ENCODE measurements at places on chromosomes 7 and 10.
A peak's percentile ranks its signal among the peaks of the same experiment; 100 is the strongest.

DNA sequence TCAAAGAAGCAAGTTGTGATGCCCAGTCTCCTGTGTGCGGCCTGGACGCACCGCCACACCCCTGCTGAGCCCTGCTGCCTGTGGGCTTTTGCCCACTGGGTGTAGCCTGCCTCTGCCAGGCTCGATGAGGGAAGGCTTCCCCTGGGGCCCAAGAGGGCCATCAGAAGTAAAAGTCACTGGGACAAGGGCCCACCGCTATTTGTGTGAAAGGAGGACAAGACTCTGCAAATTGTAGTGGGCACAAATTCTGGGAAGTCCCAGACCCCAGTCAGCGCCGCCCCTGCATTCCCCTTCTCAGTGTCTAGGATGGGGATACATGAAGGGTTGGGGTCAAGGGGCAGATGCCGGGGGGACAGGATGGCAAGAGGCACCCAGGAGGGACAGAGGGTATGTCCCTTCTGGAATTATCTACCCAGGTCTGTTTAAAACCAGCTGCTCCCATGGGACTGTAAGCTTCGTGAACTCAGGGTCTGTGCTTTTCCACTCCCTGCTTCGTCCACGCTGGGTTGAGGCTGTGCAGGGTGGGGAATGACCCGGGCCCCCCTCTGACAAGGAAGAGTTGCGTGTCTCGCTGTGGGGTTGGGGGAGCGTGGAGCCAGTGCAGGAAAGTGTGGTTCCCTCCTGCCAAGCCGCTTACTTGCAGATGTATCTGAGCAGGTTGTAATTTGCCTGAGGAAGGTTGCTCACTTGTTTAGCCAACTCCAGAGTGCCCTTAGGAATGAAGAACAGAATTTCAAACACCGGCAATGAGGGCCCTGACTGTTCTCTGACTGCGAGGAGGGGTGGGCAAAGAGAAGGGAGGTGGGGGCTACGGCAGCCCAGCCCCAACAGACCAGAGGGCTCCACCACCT lies 147.2 kb downstream of the MAPK8 start:
- no peaks in the 10 kb centered on the region for H3K27me3 ChIP-seq
- no peak overlapping the region for H3K4me3 ChIP-seq
- peaks cover 2% of the 10 kb centered on the region for H3K4me1 ChIP-seq
- no peaks in the 10 kb centered on the region for H3K36me3 ChIP-seq
- DNase-seq, result no peak
- no peak overlapping the region for H3K27ac ChIP-seq

GRCh38 chr10:33134011-33134751 lies 176.2 kb upstream of the ITGB1 start:
- no peaks in the 10 kb centered on the region for H3K27me3 ChIP-seq
- peak overlapping the region; percentile 48 for H3K4me3 ChIP-seq
- peaks cover 59% of the 10 kb centered on the region for H3K4me1 ChIP-seq
- peak overlapping the region; percentile 94 for H3K27ac ChIP-seq
- no peaks in the 10 kb centered on the region for H3K36me3 ChIP-seq

DNA sequence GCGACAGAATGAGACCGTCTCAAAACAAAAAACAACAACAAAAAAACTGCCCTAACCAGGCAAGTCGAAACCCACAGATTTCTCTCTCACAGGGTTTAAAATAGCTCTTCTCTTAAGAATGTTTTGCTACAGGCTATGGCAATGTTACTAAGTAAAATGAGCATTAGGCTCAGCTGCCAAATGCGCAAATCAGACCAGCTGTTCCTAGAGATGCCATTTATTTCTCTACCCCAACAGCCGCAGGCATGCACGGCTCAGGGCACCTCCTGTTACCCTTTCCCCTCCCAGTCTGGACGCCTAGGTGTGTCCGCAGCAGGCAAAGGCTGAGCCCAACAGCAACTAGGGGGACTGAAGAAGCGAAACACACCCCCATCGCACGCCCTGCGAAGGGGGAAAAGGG lies 168.3 kb upstream of the MBL2 start:
- no peak overlapping the region for H3K27ac ChIP-seq
- no peak for DNase-seq
- peaks cover 6% of the 10 kb centered on the region for H3K36me3 ChIP-seq
- H3K27me3 ChIP-seq, result no peaks in the 10 kb centered on the region
- H3K4me1 ChIP-seq, result no peaks in the 10 kb centered on the region

- H3K27ac ChIP-seq, result peak overlapping the region; percentile 79
- peak; percentile 72 for DNase-seq
- peaks cover 58% of the 10 kb centered on the region for H3K36me3 ChIP-seq
Observed at GRCh38 chr7:98294798-98295382, 13.4 kb downstream of the BRI3 start.

- no peak overlapping the region for H3K4me3 ChIP-seq
- no peak for DNase-seq
- no peaks in the 10 kb centered on the region for H3K27me3 ChIP-seq
- no peak overlapping the region for H3K27ac ChIP-seq
- peaks cover 8% of the 10 kb centered on the region for H3K36me3 ChIP-seq
Observed at GRCh38 chr7:55535617-55536016, 36.7 kb downstream of the VOPP1 start.

- H3K27me3 ChIP-seq, result no peaks in the 10 kb centered on the region
- no peak overlapping the region for H3K4me3 ChIP-seq
- DNase-seq, result no peak
- H3K4me1 ChIP-seq, result peaks cover 3% of the 10 kb centered on the region
- H3K36me3 ChIP-seq, result peaks cover 84% of the 10 kb centered on the region
Observed at GRCh38 chr7:74599244-74599643, 58.3 kb upstream of the GTF2I start.

DNA sequence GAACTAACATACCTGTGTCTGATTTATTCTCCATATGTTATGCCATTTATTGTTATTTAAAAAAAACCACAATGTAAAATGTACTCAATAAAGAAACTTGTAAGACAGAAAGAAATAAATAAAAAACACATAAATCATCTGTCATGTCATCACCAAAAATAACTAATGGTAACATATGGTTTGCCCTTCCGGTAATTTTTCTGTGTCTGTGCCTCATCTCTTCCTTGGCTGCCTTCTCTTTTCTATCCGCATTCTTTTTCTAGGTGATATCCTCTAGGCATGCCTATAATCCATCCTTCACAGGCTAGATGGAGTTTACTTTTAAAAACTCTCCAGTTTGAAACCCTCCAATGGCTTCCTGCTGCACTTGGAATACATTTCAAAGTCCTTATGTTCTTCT lies 304.0 kb upstream of the ETV1 start:
- H3K4me3 ChIP-seq, result no peak overlapping the region
- H3K4me1 ChIP-seq, result no peaks in the 10 kb centered on the region
- H3K27ac ChIP-seq, result no peak overlapping the region
- H3K36me3 ChIP-seq, result no peaks in the 10 kb centered on the region
- DNase-seq, result no peak

GRCh38 chr7:64992971-64993370 lies 2.1 kb upstream of the ZNF117 start:
- no peaks in the 10 kb centered on the region for H3K27me3 ChIP-seq
- H3K27ac ChIP-seq, result no peak overlapping the region
- H3K4me3 ChIP-seq, result no peak overlapping the region
- peaks cover 13% of the 10 kb centered on the region for H3K36me3 ChIP-seq
- DNase-seq, result no peak
